ENCODE measurements at places on chromosomes 7 and 10.

DNA sequence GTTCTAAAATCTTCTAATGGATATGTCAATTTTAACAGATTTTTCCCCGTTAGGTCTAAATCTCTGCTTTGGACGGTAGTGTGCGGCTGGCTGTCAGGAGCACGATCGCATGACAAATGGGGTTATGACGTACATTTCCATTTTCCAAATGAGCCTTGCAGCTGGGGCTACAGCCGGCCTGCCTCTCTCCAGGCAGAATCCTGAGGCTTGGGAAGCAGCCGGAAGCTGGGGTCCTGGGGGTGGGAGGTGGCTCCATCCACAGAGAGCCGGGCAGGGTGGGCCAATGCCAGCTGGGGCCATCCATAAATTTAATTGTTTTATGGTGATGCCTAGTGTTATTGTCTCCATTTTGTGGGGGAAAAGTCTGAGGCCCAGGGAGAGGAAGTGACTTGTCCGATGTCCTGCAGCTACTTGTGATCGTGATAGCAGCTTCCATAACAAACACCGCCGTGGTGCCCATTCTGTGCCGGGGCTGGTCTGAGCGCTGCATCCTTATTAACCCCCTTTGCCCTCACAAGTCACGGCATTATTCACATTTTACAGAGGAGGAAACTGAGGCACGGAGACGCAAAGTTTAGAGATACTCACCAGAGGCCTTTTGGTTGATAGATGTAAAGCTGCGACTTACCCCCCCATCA lies 53.0 kb upstream of the EBF3 start:
- no peak for DNase-seq

- DNase-seq: no peak
Observed at GRCh38 chr7:150330211-150330885, 7.0 kb upstream of the ACTR3C start.

- no peak for DNase-seq
Observed at GRCh38 chr7:3537210-3537875, 236.3 kb downstream of the SDK1 start.

DNA sequence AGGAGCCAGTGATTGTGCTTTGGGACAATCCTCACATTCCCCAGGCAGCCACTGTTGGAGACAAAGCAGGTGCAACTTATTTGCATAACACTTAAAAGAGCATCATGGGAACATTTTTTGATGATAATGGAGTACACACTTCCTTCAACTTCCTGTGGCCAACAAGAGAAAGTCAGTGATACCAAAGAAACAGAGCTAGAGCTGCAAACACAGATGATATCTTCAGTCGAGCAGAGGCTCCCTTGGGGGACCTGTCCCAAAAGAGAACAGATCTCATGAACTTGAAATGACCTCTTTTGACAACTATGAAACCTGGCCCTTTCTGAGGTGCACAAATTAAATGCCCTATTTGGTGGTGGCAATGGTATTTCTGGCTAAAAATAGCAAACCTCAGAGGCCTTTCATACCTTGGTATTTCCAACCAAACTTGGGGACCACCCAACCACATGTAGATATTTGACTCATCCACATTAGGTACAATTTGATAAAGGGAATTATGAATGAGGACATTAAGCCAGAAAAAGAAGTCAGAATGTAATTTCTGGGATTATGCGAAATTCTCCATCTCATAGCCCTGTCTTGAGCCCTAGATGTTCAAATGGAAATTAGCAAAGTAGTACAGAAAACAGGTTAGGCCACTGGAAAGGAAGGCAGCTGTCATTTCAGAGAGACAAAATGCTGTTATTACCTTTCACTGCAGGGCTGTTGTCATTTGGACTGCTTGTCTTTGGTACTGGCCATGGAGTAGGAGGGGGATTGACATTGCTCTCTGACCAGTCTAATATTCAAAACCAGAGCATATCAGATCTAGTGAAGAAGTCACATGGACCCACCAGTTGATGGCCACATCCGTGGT lies 146.2 kb downstream of the ICA1 start:
- DNase-seq: no peak

DNA sequence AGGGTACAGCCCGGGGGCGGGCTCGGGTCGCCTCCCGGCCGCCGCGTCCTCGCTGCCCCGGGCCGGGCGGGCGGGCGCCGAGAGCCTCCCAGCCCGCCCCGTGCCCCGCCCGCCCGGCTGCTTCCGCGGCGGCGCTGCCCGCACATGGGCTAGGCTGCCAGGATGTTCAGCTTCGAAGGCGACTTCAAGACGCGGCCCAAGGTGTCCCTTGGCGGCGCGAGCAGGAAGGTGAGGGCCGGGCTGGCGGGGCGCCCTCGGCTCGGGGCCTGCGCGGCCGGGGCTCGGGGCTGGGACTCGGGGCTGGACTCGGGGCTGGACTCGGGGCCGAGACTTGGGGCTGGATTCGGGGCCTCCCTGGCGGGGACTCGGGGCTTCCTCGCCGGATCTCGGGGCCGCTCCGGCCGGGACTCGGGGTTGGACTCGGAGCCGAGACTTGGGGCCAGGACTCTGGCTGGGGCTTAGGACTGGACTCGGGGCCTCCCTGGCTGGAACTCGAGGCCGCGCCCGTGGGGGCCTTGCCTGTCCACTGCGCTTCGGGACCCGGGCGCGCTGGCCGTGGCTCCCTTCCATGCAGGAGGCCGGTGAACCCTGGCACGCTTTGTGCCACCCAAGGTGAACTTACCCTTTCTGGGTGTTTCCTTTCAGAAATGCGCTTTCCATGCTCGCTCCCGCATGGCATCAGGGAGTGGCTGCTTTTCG lies 534 bp downstream of the UBE3C start:
- DNase-seq: no peak

Data from CMK (cell line).